Stimulated activated CD4-positive, alpha-beta T cell treated with anti-CD3 and anti-CD28 coated beads, Interleukin-1b, Interleukin-23, amount 100 ng/mL, for 1 hour (primary cell): ENCODE measurements at places on chromosomes 2 and 18.

GRCh38 chr2:28547906-28548600, 52.2 kb downstream of the PLB1 start:
- no peak for DNase-seq

GRCh38 chr2:166764216-166764615, 124.1 kb upstream of the XIRP2 start:
- no peak for DNase-seq

DNA sequence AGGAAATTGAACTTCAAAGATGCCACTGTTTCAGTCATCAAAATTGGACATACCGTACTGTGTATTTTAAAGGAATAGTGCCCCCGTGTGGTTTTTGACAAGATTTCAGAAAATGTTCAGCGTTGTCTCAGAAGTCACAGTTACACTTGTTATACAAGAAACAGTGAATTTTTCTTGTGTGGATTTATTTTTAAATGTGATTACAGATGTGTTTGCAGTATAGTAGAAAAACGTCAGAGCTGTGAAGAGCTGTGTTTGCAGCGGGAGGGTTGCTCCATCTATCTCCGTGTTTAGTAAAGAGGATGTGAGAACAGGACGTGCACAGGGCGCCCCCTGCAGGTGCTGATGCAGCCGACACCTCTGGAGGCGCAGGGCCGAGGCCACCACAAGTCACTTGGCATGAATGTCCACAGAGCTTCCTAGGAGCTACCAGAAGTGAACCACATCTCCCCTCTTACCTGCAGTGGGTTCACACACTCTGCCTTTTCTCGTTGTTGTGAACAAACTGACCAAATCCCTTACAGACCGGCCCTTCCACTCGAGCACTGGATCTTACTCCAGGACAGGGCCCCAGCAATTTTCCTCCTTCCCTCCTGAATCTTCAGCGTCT, 73.1 kb downstream of the CACNB4 start:
- peak; percentile 47 for DNase-seq

DNA sequence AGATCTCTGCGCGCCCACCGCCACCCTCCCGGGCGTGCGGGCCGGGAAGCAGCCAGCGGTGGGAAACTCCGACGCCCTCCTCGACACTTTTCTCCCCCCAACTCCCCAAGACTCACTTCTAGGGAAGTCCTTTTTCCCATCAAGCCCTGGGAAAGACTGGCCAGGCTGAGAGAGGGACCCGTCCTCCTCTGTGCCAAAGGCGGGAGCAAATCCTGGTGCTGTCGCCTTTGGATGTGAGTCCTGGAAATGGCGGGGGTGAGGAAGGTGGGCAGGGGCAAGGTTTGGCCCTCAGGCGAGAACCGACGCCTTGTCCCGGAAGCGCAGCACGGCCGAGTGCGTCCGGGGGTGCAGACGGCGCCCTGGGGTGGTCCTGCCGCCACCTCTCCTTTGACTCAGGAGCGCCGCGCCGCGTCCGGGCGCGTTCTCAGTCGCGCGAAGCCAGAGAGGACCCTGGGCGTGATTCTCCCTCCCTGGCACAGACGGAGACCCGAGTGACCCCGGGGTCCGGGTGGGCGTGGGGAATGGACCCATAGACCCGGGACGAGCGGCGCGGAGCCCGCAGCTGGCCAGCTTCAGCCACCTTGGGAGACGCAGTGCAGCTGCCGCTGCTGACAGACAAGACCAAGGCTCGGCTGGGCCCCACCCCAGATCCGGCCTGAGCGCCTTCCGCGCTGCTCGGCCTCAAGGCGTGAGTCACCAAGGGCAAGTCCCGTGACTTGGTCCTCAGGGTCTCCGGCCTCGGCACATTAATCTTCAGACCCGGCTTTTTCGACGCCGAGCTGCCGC, 3.5 kb upstream of the LBX2 start:
- no peak for DNase-seq

GRCh38 chr2:225765820-225766219, 366.3 kb downstream of the NYAP2 start:
- DNase-seq: no peak

- no peak for DNase-seq
Observed at GRCh38 chr2:24930768-24931167, 10.7 kb upstream of the ADCY3 start.

DNA sequence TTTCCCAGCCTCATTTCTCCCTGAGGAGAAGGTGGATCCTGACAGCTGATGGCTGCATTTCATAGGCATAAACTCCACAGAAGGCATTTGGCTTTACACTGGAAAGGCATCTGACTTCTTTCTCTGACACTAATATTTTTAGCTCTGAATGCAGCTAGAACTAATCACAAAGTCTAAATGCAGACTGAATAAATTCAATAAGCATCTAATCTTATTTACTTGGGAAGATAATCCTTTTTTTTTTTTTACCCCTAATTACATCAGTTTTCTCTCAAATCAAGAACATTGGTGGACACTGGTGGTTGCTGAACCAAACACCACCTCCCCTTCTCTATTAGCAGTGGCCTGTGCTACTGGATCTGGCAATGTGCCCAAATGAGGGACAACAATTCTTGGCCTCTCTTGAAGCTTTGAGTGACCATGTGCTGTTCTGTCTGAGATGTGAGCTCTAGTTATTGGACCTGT, 50.9 kb upstream of the CD226 start:
- DNase-seq: no peak

DNA sequence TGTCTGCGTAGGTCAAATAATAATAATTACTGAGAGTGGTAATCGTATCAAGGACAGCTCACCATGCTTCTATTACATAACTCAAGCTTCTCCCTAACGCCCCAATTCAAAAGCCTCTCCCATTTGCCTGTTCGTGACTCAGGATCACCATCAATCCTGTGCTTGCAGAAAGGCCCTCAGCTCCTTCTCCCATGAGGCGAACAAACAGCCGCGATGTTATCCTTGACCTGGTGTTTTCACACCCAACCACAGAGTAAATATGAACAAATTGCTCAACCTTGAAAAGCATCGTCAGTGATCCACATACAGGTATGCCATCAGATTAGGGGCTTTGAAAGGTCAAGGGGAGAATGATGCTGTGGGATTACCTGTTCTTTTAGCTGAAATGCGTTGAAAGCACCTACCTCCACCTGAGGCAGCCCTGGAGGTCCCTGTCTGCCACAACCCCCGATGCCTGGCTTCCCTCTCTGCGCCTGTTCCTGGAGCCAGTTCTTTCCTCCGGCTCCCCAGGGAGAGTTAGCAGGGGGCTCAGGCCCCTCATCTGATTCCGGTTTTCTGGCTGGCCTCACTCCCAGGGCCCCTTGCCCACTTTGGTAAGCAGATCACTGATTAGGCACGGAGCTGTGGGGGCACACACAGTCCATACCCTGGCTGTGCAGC, 39.1 kb upstream of the ODC1 start:
- DNase-seq: no peak

DNA sequence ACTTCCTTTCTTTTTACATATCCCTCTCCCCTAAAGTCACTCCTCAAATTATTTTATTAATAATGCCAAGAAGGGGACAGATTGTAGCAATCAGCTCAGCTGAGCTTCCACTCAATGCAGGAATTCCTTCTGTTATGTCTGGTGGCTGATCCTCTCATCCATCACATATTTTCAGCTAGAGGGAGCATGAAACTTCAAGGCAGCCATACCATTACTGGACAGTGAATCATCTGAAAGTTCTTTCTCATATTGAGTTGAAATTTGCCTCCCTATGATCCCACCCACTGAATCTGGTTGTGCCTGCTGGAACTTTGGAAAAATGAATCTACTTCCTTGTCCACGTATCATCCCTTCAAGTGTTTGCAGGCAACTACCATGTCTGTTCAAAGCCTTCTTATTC, 11.2 kb downstream of the ZNF385B start:
- DNase-seq: no peak

GRCh38 chr18:29060349-29060748, 883.4 kb upstream of the CDH2 start:
- DNase-seq: no peak

DNA sequence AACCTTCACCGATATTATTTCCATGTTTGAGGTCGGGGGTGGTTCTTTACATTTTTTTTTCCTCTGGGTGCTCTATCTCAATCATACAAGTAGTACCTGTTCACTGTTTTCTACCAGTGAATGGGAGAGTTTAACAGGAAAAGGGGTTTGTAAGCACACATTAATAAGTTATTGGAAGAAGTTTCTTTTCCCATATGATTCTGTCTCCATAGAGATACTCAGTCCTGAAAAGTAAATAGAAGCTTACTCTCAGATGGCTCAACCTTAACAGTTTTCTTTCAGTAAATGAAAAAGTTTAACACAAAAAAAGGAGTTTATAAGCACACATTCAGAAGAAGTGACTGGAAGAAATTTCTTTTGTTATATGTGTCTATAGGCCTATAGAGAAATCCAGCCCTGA, 995.6 kb upstream of the SLC39A10 start:
- DNase-seq: no peak

- peak; percentile 6 for DNase-seq
Observed at GRCh38 chr2:55014962-55015939, 35.0 kb downstream of the RTN4 start.

DNA sequence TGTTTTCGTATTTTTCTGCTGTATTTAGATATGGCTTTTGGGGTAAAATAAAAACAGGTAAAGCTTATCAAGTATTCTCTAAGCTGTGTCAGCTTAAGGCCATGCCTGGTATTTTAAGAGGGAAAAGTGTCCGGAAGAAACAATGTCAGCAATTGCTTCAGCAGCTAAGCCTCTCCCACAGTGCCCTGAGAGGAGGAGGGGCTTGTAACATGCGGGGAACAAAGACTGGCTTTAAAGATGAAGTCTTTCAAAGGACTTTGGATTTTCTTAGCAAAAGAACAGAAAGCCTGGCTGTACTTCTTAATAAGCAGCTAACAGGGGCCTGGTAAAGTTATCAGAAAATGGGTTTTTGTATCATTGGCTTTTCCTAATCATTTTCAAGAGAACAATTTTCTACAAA, 102.8 kb downstream of the PXDN start:
- no peak for DNase-seq

GRCh38 chr2:231190531-231191197, 7.8 kb upstream of the ARMC9 start:
- no peak for DNase-seq

- DNase-seq: no peak
Observed at GRCh38 chr2:20992201-20992711, 51.6 kb downstream of the APOB start.

GRCh38 chr2:179104736-179105135, 54.8 kb upstream of the CCDC141 start:
- DNase-seq: no peak

GRCh38 chr2:143890798-143891197, 629.1 kb downstream of the ZEB2 start:
- no peak for DNase-seq

- DNase-seq: no peak
Observed at GRCh38 chr18:8997634-8998033, 104.9 kb upstream of the NDUFV2 start.

DNA sequence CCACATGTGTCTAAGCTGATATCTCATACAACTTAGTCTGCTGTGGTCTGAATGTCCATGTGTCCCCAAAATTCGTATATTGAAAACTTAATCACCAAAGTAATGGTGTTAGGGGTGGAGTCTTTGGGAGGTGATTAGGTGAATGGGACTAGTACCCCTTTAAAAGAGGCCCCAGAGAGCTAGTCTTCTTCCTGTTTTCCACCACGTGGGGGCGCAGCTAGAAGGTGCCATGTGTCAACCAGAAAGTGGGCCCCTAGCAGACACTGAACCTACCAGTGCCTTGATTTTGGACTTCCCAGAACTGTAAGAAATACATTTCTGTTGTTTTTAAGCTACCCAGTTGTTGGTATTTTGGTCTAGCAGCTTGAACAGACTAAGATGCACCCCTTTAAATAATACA, 86.6 kb downstream of the ASB1 start:
- no peak for DNase-seq

DNA sequence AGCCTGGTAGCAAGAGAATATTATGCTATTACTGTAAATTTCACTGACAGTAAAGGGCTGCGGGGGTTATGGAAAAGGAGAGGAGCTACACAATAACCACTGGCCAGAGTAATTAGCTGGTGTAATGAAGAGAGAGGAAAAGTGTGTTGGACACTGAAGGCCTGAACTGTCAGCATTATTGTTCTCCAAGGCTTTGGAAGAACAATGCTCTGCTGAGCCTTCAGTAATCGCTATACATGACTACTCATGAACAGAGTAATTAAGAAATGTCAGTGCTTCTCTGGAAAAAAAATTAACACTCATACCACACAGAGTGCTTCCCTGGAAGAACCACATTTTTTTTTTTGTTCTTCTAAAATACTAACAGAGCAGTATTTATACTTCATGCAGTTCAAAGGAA, 931.3 kb downstream of the CPS1 start:
- DNase-seq: no peak

DNA sequence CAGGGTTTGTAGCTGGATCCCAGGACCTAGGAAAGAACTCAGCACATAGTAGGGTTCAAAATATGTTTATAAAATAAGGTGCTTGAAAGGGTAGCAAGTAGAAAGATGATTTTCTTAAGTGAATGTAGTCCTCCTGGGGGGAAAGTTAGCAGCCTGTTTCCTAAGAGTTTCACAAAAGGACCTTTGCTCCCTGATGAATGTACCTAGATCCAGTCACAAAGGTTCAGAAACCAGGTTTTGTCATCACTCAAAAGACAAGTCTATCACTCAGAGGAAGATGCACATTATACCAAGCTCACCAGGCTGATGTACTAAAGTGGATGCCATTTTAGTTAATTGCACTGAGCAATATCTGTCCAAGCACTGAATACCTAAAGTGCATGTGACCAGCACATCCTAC, 378.2 kb downstream of the BCL11A start:
- no peak for DNase-seq

- no peak for DNase-seq
Observed at GRCh38 chr2:128585706-128586105, 267.0 kb upstream of the HS6ST1 start.

DNA sequence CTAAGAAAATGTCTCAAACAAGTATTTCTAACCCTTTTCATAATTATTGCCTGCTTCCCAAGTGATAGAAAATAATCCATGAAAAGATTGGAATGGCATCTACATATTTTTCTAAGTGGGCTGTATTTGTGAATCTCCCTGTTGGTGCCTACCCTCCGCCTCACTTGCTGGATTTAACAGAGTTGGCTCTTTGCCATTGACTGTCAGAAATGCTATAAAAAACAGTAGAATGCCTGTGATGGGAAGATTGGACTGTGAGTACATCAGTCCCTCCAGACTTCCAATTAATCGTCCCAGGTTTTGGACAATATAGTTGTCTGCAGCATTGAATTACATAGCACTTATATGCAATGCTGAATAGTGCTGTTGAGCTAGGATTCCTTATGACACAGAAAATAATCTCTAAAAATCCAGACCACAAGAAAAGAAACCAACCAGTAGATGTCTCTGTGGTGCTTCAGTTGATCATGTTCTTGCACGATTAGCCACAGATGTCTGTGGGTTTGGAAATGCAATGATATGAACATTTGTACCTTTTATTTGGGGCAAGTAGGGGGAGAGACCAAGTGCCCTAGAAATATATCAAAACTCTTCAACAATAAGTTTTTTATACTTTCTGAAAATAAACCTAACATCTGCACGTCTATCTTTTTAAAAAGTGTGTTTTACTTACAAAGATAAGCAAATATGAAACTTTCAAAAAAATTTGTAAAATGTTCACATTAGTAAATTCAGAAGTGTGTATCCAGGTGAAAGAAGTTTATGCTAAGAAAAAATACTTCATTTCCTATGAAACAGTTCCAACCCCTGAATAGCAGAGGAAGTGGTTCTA, 88.5 kb downstream of the DYNAP start:
- no peak for DNase-seq

- no peak for DNase-seq
Observed at GRCh38 chr2:143078104-143078503, 51.1 kb upstream of the ARHGAP15 start.
